ENCODE measurements at places on chromosomes 1 and 21.

- DNase-seq, result no peak
Observed at GRCh38 chr1:192914092-192914491, 105.3 kb downstream of the RGS2 start.

GRCh38 chr1:33965086-33965485 is 101.2 kb downstream of the HMGB4 start:
- DNase-seq, result peak; percentile 38

GRCh38 chr1:115182012-115182715 is 92.9 kb upstream of the TSPAN2 start:
- peak; percentile 89 for DNase-seq

DNA sequence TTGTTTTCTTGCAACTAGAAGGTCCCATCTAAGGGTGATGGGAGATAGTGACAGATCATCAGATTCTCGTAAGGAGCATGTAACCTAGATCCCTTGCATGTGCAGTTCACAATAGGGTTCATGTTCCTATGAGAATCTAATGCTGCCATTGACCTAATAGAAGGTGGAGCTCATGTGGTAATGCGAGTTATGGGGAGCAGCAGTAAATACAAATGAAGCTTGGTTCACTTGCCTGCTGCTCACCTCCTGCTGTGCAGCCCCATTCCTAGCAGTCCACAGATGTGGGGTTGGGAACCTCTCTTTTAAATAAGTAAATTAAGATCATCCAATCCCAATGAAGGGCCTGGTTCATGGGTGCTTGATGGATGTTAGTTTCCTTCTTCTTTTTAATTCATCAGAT is 148.7 kb upstream of the ATP1B1 start:
- no peak for DNase-seq

DNA sequence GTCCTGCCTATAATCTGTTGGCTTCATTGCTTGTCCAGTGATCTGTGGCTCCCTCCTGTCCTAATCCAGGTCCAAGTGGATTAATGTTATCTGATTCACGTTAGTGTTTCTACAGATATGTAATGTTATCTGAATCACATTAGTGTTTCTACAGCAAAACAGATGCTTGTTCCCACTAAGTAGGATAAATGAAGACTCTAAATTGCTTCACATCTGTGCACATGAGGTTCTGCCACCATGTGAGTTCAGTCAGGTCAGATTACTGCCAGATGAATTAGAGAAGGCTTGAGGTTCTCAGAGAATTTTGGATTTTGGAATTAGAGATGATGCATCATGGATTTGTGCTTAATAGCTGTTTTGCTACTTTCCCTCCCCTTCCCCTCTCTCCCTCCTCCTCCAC is 13.2 kb downstream of the DISC1 start:
- DNase-seq, result no peak

DNA sequence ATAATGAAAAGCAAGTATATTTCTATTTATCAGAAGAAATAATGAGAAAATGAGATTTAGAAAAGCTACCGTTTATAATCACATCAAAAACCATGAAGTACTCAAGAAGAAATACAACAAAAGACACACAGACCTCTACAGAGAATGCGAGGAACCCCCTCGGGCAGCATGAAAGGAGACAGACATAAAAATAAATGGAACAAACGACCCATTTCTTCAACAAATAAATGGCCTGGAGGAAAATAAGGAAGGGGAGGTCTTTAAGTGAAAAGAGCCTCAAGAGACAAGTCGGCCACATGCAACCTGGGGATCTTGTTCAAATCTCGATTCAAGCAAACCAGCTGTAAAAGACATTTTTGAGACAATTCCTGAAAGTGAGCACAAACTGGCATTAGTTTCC is 6.0 kb downstream of the CFAP74 start:
- DNase-seq, result no peak

DNA sequence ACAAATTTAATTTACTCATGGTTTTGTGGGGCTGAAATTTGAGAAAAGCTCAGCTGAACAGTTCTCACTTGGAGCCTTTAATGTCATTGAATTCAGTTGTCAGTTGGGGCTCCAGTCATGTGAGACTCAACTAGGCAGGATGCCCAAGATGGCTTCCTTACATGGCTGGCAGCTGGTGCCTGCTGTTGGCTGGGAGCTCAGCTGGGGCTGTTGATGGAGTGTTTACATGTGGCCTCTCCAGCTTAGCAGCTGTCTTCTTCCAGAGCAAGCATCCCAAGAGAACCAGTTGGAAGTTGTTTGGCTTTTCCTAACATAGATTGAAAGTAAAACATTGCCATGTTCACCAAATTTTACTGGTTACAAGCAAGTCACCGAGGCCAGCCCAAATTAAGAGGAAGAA is 81.8 kb upstream of the KCNA3 start:
- no peak for DNase-seq

DNA sequence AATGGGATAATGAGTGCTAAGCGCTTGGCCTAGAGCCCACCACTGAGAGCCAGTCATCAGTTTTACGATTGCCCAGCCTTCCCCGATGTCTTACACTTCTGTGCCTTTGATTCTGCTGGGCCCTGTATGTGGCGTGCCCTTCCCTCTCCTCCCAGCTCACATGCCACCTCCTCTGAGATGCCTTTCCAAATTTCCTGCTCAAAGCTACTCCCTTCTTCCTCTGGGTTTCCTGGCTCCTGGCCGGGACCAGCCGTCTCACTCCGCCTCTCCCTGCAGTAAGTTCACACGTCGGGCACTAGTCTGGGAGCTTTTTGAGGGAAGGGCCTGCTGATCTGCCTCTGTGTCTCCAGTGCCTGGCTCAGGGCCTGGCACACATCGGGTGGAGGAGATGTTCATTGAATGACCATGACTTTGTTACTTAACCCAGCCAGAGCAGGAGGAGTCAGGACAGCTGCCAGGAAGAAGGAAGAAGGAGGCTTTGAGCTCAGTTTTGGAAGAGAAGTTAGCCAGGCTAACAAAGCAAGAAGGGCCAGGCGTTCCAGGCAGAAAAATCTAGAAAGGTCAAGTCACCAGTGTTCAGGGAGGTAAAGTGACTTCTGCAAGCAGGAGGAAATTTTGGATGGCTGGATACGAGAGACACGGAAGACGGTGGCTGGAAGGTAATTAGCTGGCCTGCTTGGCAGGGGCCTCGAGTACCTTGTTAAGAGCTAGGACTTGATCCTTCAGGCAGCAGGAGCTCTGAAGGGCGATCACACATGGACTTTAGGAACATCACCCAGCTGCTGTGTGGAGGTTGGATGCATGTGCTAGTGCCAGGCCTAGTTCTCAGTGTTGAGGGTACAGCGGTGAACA is 63.6 kb downstream of the EPHB2 start:
- DNase-seq, result peak; percentile 82

GRCh38 chr21:42286416-42286815 is 28.8 kb downstream of the TFF3 start:
- DNase-seq, result no peak

DNA sequence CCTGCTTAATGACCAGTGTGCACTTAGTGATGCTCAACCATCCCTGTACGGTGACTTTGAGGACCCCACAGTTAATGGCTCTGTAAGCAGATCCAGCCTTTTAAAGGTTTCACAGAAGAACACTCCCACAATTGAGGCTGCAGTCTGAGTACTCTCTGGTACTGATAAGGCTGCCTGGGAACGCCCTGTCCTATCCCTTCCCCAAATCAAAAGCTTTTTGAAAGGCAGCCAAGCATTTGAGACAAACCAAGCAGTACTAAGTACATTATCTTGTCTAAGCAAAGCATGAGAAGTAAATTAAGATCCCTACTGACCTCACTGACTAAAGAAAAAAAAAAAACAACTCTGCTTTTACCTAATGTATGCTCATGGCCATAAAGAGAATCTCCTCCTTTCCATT is 60.7 kb downstream of the SH3GLB1 start:
- DNase-seq, result no peak

- no peak for DNase-seq
Observed at GRCh38 chr1:239428120-239428710, 41.8 kb downstream of the CHRM3 start.

DNA sequence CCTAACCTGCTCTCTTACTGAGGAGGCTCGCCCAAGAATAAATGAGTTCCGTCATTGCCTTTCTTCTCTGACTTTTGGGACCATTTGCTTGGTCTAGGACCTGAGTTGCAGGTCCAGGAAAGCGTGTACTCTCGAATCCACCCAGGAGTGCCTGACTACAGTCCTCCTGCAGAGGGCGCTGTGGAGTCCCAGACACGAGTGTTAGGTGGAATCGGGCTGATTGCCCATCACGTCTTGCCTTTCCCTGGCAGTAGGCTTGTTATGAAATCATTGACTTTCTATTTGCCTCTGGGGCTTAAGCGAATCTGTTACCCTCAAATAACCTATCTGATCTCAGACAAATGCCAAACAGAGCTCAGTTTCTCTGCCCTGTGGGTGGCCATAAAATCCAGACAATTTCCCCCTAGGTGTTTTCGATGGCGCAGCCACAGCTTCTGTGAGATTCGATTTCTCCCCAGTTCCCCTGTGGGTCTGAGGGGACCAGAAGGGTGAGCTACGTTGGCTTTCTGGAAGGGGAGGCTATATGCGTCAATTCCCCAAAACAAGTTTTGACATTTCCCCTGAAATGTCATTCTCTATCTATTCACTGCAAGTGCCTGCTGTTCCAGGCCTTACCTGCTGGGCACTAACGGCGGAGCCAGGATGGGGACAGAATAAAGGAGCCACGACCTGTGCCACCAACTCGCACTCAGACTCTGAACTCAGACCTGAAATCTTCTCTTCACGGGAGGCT is at the start of gene IL20:
IL20 (plus strand) TSS at position 685 of the 733 bp plus-strand sequence. CDS start 230 bp downstream, outside the sequence.
- DNase-seq, result peak; percentile 93

DNA sequence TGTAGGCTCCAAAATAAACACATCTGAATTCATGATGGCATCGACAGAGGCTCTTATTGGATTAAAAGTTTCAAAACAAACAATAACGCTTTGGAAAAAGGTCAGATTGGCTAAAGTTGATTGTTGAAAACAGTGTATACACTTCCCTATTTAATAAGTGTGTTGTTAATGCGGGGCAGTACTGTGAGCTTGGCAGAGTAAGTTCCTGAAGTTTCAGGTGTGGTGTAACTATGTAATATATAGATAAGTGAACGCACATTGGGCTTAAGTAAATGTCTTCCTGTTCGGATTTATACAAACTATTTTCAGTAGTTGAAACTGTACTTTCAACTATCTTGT is 810 bp downstream of the ZBTB37 start:
- no peak for DNase-seq

GRCh38 chr1:65321879-65322278 is 12.5 kb downstream of the DNAJC6 start:
- no peak for DNase-seq

- DNase-seq, result no peak
Observed at GRCh38 chr1:210696709-210697108, 368.0 kb downstream of the HHAT start.

GRCh38 chr1:54362881-54363340 is 43.3 kb downstream of the SSBP3 start:
- peak; percentile 30 for DNase-seq

- DNase-seq, result peak; percentile 79
Observed at GRCh38 chr1:87867626-87868025, 538.9 kb downstream of the LMO4 start.

DNA sequence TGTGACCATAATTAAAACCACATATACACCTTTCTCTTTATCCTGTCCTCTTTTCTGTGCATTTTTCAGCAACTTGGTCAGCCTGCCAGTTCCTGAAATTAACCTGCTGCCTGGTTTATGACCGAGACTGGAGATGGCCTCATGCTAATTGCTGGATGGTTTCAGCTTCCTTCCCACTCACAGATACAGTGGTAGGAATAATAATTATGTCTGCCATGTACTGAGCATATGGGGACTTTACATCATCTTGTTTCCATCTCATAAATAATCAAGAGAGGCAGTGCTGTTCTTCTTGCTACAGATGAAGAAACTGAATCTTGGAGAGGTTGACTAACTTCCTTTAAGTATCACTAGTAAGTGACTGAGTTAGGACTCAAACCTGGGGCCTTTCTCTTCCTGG is 148.2 kb downstream of the NOS1AP start:
- peak; percentile 12 for DNase-seq

DNA sequence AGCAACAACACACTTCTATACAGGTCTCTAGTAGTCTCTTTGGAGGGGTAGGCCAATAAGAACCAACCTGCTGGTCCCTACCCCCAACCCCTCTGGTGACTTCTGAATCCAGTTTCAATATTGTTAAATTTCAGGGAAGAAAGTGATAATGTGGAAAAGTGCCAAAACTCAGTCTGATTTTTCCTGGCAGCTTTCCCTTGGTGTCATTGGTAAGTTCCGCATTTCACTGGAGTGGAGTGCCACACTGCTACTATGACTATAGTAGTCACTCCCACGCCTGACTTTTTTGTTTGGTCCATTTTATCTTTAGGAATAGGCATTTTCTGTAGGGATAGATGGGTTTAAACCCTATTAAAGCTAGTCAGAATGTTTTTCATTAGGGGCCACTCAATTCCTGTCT is 5.7 kb upstream of the ARID1A start:
- no peak for DNase-seq

DNA sequence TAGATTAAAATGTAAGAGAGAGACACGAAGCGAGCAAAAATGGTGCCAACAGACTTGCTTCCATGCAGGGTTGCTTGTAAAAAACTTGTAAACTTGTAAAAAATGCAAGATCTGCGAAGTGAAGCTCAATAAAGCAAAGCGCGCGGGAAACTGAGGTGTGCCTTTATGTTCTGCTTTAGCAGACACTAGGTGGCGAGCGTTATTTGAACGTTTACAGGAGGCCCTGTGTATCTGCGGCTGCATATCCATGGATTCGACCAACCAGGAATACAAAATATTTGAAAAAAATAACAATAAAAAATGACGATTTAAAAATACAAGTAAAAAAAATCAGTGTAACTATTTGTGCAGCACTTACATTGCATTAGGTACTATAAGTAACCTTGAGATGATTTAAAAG is 1.5 kb downstream of the UBE2G2 start:
- peak; percentile 82 for DNase-seq

DNA sequence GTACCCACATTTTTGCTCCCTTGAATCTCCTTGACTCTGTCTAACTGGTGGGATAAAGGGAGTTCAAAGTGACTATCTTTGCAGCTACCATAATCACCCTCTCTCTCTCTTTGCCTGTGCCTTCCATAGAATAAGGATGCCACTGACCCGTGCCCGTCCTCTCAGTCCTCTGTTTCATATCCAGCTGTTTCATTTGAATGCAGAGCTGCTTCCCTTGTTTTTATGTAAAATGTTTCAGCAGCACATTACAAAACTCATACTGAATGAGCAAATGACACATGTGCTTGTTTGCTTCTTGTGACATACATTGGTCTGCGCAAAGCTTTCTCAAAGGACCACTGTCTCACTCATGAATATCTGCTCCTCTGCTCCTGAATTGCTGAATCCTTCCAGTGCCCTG is 38.4 kb downstream of the CDC42 start:
- DNase-seq, result no peak

DNA sequence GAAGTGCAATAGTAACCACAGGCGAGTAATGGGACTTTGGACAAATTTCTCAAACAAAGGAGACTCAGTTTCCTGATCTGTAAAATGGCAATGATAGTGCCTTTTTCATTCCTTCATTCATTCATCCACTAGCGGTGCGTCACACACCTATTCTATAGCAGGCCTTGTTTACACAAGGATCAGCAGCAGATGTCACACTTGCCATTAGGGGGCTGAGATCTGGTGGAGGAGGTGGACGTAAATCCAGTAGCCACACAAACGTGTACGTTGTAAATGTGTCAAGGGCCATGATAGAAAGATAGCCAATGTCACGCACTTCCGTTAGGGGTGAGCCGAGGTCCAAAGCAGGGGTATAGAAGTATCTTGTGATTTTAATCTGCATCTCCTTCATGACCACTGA is 34.2 kb downstream of the SERINC2 start:
- no peak for DNase-seq

GRCh38 chr1:52080014-52080415 is 23.9 kb downstream of the BTF3L4 start:
- no peak for DNase-seq

GRCh38 chr1:156889802-156890580 is 3.5 kb upstream of the PEAR1 start:
- peak; percentile 88 for DNase-seq

- no peak for DNase-seq
Observed at GRCh38 chr1:104699433-104699832, 949.7 kb downstream of the AMY1C start.

All from GM23248 (cell line).